NAMALWA (cell line): ENCODE measurements at places on chromosomes 7 and 10.

- no peak for DNase-seq
These were observed 265.4 kb upstream of the C7orf33 start for GRCh38 chr7:148325208-148325607.

GRCh38 chr7:135102372-135102771 lies 45.5 kb upstream of the TMEM140 start:
- DNase-seq, result no peak

DNA sequence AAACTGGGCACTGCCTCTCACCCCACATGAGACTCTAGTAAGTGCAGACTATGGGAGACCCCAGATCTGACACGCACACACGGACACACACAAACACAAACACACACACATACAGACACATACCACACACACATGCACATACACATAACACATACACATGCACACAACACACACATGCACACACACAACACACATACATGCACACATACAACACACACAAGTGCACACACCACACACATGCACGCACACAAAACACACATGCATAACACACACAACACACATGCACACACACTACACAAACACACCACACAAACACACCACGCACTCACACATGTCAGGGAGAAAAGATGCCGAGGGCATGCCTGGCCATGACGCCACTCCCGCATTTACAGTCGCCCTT lies 205.5 kb downstream of the TYW1B start:
- no peak for DNase-seq

- no peak for DNase-seq
These were observed 46.4 kb upstream of the HABP2 start for GRCh38 chr10:113506476-113506875.

GRCh38 chr10:23116486-23117205 lies 21.3 kb downstream of the MSRB2 start:
- DNase-seq, result no peak

DNA sequence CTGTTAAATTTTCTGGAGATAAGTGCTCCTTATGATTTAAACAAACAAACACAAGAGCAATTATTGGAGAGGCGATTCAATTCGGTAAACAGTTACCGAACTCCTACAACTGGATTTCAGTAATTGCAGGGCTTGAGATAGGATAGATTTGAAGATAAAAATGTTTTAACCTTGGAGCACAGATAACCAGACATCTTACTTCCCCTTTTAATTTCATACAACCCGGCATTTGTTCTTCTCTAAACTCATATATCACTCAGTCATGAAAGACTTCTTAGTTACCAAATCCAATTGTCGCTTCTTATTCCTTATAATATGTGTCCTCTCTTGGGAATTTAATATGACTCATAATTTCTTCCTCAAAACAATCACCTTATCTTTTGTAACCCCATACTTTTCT lies 235.9 kb upstream of the CSTF2T start:
- DNase-seq, result no peak

DNA sequence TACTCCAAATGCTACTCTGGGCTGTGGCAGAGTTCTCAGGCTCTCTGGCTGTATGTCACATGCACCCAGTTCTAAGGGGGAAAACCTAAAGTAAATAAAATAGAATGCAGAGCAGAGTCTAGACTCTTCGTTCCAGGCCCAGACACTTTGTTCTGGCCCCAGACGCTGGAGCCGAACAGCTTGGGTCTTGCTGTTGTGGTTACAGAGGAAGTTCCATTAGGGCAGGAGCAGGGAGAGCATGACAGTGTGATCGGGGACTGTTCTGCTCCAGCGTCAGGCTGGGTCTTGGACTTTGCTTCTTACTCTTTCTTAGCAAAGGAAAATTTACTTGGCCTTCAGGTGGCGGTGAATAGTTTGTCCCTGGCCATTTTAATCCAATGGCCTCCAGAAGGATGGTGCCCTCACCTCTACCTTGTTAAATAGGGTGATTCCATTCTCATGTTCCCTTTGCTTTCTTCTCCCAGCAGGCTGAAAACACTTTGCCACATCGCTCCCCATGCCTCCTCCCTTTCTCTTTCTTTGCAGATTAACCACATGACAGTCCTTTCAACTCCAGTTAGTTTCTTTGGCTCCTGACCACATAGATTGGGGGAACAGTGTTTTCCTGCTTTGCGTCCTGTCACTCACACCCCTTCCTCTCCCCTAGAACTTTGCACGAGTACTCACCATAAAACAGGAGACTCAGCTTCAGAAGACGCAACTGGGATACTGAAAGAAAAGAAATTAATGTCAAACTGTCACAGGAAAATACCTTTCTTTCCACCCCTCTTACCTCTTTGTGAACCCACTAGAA lies 730.8 kb downstream of the SUGCT start:
- no peak for DNase-seq

GRCh38 chr7:43758029-43758821 lies at the start of gene BLVRA:
Gene BLVRA (plus strand): TSS chr7:43758680. CDS start chr7:43771159, 12,479 bp downstream.
- no peak for DNase-seq

- no peak for DNase-seq
These were observed 503.9 kb downstream of the PTPRN2 start for GRCh38 chr7:158083526-158084310.

DNA sequence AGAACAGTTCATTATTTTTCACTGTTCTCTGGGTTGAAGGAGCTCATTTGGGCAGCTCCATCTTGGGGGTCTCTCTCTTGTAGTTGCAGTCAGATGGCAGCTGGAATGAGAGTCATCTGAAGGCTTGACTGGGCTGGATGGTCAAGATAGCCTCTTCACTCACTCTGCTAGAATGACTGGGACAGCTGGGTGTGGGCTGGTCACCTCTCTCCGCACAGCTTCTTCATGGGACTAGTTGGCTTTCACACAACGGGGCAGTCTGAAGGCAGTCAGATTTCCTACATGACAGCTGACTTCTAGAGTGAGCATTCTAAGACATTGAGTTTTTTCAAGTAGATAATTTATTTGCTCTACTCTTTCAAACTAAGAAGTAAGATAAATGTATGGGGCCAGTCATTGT lies 13.1 kb downstream of the PLEKHA1 start:
- DNase-seq, result no peak
